Heart left ventricle (tissue), 16 donors: ENCODE measurements at places on chromosomes 6 and 20. TPM values are rescaled to one million over a fixed set of nuclear protein-coding genes. Genes with fewer than 3 reads are reported as not detected.

DNA sequence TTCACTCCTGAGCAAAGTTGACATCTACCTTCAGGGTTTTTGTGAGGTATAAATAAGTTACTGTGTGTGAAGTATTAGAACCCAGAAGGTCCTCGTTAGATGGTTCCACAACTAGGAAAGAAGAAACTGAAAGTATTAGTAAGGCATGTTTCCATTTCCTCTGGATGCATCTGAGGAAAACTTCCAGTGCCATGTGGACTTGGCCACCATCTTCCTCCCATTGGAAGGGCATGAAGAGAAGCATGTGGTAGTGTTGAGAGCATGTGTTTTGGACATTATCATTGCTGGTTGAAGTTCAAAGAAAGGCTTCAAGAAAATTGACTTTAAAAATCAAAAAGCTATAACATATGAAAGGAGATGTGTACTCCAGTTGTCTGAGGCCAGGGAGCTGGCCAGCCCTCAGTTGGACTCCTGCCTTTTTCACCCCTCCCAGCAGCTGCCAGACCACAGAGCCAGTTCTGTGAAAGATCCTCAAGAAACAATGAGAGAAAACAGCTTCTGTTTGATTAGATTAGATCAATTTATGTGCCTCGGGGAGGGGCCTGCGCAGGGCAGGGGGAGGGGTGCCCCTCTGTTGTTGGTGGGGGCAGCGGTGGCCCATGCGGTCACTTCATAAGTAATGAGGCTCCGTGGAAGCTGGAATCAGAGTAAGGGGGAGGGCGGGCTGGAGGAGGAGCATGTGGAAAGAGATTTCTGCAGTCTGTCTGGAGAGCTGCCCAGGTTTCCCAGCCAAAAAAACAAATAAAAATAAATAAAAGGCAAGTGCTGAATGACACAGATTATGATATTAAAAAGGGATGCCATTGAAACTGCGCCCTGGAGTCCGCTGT is 154.0 kb downstream of the JARID2 start:
- peak; percentile 77 for DNase-seq

DNA sequence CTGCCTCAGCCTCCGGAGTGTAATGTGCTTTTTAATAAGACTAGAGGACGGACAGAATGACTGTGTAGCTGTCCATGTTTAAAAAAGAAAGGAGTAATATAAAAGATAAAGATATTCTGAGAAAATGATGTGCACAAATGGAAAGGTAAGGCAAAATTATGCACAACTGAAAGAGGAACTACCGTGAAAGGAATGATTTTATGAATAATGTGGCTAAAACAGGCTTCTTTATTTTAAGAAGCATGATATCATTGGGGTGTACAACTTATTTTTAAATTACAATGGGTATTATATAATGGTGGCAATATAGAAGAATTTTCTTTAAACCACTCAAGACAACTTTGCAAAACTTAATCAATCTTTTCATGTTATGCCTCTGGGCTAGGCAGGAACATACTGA is 78.1 kb downstream of the FIG4 start:
- no peak for DNase-seq

DNA sequence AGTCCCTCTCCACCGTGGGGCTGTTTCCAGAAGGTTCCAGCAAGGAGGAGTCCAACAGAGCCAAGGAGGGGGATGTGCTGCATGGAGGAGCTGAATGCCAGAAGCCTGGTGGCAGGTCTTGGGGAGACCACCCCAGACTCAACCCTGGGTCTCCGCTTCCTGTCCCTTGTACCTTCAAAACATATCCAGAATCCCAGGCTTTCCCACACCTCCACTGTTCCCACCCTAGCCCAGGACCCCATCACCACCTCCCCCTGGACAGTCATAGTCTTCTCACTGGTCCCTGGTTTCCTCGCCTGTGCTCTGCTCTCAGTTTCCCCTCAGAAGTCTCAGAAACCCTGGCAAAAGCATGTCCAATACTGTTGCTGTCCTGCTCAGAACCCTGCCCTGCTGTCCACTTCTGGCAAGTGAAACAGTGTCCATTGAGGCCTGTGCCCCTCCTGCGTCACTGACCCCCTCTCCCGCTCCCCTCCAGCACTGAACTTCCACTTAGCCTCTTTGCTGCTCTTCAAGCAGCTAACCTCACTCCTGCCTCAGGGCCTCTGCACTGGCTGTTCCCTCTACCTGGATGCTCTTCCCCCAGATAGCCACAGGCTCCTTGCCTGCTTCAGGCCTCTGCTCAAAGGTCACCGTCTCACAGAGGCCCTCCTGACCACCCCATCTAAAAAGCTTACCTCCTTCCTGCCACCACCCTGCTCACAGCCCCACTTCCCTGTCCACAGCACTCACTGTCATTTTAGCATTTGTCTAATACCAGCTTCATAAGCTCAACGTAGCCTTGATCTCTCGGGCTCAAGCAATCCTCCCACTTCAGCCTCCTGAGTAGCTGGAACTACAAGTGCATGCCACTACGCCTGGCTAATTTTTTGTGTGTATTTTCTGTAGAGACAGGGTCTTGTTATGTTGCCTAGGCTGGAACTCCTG is 169.2 kb downstream of the GRM4 start:
- no peak for DNase-seq

- DNase-seq: no peak
Measured at GRCh38 chr6:48249071-48249470, 138.1 kb upstream of the PTCHD4 start.

DNA sequence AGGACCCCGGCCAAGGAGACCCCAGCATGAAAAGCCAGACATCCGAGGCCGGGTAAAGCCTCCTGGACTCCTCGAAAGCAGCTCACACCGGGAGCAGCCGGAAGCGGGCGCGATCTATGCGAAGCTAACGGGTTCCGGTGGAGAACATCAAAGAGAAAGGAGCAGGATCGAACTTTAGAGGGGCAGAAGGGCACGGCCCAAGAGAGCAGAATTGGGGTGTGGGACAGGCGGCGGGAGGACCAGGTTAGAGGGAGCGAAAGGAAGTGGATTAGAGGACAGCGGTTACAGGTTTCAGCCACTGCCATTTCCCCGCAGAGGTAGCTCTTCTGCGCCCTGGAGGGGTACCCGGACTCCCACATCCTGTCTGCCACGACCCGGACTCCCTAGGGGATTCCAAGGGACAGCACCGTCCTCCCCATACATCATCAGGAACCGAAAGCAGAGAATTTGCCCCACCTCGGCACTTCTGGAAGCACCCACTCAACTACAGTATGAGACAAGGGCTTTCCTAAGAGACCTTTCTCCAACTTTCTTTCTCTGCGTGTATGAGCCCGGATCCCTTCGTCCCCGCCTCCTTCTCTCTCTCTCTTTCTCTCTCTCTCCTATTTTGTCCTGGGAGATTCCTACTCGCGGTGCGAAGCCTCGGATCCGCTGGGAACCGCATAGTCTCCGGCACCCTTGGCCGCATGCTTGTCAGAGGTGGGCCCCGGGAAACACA is 507 bp upstream of the VGLL2 start:
- DNase-seq: no peak

- DNase-seq: no peak
Measured at GRCh38 chr6:170182093-170182780, 108.6 kb downstream of the DLL1 start.

LINC00237 gene
- not detected for polyA plus RNA-seq
